ENCODE measurements at places on chromosomes 7 and 10.

DNA sequence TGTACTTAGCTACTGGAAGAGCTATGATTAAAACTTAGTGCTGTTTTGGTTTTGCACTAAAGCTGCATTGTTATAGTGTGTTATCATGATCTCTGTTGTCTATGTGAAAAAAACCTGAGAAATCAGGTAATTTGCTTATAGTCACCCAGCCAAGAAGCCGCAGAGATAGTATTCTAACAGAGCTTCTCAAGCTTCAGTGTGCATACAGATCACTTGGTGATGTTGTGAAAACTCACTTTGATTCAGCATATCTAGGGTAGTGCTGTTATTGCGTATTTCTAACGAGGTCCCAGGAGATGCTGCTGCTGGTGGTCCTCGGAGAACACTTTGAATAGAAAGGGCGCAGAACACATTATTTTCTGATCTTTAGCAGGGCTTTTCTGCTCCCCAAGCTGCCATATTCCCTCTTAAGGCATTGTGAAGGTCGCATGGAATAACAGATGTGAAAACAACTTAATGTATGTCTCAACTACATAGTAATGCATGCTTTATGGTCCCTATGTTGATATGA lies 68.4 kb upstream of the PDCD4 start:
- DNase-seq = no peak

GRCh38 chr7:46694058-46694457 lies 773.0 kb upstream of the IGFBP3 start:
- no peak for DNase-seq

DNA sequence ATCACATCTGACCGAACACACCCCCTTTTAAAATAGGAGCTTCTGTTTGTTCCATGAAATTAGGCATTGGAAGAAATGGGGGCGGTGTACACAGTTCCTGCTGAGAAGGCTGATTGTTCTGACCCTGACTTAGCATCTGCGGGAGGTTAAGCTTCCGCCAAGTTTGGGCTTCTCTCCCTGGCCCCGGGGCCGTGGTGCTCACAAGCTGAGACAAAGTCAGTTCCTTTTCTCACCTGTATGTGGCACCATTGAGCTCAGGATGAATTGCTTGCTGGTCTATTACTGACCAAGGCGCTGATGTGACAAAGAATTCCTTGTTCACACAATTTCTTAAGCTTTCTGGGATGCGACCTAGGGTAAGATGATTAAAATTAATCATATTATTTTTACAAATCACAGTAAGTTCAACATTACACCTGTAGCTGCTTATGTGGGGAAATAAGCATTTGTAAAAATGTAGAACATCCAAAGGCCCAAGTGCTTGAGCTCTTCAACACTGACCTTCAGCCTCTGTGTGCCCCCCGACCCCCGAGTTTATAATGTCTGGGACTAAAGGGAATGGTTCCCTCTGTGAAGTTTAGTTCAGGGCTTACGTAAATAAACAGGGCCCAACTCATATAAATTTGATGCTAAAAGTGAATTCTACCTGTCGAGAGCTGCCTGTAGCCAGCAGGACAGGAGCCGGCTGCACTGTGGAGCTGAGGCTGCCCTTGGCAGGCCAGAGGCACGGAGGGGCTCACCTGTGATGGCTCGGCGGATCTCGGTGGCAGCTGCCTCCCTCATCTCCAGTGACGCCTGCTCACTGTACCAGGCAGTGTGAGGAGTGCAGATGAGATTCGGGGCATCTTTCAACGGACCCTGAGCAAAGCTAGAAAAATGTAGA lies 50.8 kb downstream of the ZRANB1 start:
- DNase-seq = peak; percentile 42

GRCh38 chr7:136585954-136586670 lies 282.3 kb upstream of the CHRM2 start:
- DNase-seq = no peak
